Glomerular endothelial cell (primary cell): ENCODE measurements at places on chromosomes 4 and X. TPM values are rescaled to one million over a fixed set of nuclear protein-coding genes. Genes with fewer than 3 reads are reported as not detected.

DNA sequence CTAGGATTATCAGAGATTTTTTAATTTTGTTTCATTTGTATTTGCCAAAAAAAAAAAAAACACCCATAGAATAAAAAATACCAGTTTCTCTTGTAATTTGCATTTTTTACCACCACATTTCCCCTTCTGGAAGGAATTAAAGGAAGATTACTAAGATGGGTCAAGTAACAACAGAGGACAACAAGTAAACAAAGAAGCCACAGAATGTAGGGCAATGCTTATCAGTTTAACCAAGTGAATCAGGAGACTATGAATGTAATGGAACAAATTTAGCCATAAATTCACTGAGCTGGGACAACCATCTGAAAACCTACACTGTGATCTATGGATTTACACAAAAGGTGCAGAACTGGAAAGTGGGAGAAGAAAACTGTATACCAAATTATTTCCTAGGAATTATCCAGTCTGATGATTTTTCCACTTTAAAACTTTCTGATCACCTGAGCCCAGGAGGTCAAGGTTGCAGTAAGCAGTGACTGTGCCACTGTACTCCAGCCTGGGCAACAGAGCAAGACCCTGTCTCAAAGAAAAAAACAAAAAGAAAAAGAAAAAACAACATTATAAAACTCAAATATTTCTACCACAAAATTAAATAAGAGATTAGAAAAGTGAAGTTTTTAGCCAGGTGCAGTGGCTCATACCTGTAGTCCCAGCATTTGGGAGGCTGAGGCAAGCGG lies 32.4 kb downstream of the LRBA start:
- no peak for DNase-seq

- DNase-seq, result no peak
Measured at GRCh38 chrX:120380699-120381098, 18.8 kb downstream of the ATP1B4 start.

GRCh38 chr4:63556332-63556731 lies 852.9 kb downstream of the TECRL start:
- DNase-seq, result no peak

DNA sequence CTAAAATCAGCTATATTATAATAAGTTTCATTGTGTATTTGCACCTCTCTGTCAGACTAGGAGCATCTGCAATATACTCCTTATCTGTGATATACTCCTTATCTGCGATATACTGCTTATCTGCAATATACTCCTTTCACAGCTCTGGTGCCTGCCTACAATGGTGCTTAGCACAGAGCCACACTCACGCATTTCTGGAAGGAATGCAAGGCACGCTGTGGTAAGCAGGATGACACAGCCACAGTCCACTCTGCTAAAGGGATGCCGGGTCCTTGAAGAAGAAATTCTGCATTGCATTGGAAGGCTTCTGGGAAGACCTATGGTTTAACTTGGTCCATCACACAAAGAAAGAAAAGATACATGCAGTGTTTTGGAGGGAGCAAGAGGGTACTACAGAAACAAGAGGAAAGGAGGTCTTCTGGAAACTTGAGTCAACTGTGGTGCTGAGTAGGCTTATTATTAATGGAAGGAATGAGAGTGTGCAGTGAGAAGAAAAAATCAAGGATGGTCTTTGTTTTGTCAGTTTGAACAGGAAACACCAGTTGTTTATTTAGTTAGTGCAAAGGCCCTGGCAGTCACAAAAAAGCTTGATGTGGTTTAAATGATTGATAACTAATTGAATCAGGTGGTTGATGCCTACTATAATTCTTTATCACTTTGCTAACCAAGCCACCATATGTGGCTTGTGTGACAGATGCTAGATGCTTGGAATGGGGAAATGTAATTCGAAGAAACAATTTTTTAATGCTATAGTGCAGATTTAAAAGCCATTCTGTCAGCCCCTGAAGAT lies 342.3 kb downstream of the GRXCR1 start:
- DNase-seq, result no peak

DNA sequence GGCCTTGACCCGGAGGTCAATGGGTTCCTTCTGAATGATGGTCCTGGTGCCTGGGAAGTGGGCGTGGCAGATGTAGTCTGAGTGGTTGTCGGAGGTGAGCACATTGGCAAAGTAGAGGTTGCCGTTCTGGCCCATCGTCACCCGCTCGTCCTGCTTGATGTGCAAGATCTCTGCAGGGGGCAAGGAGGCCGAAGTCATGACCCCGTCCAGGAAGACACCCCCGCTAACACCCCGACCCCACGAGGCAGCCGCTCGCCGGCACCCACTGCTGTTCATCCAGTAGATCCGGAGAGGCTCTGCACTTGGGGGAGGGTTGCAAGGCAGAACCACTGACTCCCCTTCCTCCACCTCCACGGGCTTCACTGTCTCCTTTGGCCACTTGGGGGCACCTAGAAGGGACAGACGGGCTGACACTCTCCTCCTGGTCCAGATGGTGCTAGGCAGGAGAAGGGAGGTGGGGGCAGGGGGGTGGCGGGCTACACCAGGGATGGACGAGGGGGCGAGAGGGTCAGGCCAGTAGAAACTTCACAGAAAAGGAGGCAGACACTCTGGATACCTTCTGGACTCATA lies 15.1 kb downstream of the L1CAM start:
- no peak for DNase-seq

- no peak for DNase-seq
Measured at GRCh38 chrX:109874548-109874947, 128.4 kb upstream of the TMEM164 start.

GRCh38 chr4:181264893-181265292 lies 978.3 kb upstream of the TENM3 start:
- DNase-seq, result no peak

- no peak for DNase-seq
Measured at GRCh38 chrX:64097891-64098290, 107.6 kb downstream of the AMER1 start.

DNA sequence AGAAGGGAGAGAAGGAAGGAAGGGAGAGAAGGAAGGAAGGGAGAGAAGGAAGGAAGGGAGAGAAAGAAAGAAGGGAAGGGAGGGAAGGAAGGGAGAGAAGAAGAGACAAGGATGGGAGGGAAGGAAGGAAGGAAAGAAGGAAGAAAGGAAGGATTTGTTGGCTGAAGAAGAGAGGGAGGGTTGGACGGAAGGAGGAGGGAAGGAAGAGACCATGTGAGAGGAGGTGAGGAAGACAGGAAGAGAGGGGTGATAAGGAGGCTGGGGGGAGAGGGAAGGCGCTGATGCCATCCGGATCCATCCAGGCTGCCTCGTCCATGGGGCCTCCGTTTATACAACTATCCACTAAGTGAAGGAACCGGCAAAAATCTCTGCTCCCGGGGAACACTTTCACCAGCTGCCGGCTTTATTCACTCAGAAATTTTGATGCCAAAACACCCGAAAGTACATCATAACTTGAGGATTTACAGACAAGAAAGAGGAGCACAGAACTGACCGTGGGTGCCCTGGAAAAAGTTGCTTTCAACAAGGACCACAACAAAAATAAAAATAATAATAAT lies 14.9 kb downstream of the DHRSX start:
- no peak for DNase-seq

- no peak for DNase-seq
Measured at GRCh38 chrX:133542476-133542875, 127.2 kb upstream of the GPC4 start.

GRCh38 chr4:141009931-141010330 lies 123.3 kb downstream of the RNF150 start:
- DNase-seq, result no peak

GRCh38 chr4:142696334-142697122 lies 149.6 kb downstream of the INPP4B start:
- DNase-seq, result no peak

GRCh38 chrX:18983666-18984380 lies at the start of gene PHKA2:
TSS of gene PHKA2 (minus strand) at chrX:18984114. CDS start at chrX:18983932, 182 bp downstream.
- DNase-seq, result no peak

DNA sequence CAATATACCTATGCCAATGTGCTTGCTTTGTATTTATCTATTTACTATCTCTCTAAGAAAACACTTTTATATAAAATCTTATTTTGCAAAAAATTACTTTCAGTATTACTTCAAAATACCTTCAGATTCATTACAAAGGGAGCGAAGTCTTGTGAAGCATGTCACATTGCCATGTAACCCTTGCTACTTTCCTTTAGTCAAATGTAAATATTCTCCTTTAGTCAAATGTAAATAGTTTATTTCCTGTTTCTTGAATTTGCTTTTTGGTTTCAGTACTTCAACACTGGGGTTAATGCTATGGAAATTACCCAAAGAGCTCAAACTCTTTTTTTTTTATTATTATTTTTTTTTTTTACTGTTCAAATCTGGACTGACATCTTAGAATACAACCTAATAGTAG lies 383.3 kb downstream of the GRXCR1 start:
- no peak for DNase-seq

- no peak for DNase-seq
Measured at GRCh38 chr4:76637712-76638361, 202.8 kb downstream of the SHROOM3 start.

- DNase-seq, result no peak
Measured at GRCh38 chrX:107834275-107835201, 8.9 kb downstream of the MID2 start.

GRCh38 chr4:8096690-8097061 lies 61.9 kb downstream of the ABLIM2 start:
- no peak for DNase-seq

- DNase-seq, result no peak
Measured at GRCh38 chr4:179836179-179837075, 2394.2 kb upstream of the AGA start.

- no peak for DNase-seq
Measured at GRCh38 chrX:1449823-1450149, 2.9 kb downstream of the ASMTL start.

DNA sequence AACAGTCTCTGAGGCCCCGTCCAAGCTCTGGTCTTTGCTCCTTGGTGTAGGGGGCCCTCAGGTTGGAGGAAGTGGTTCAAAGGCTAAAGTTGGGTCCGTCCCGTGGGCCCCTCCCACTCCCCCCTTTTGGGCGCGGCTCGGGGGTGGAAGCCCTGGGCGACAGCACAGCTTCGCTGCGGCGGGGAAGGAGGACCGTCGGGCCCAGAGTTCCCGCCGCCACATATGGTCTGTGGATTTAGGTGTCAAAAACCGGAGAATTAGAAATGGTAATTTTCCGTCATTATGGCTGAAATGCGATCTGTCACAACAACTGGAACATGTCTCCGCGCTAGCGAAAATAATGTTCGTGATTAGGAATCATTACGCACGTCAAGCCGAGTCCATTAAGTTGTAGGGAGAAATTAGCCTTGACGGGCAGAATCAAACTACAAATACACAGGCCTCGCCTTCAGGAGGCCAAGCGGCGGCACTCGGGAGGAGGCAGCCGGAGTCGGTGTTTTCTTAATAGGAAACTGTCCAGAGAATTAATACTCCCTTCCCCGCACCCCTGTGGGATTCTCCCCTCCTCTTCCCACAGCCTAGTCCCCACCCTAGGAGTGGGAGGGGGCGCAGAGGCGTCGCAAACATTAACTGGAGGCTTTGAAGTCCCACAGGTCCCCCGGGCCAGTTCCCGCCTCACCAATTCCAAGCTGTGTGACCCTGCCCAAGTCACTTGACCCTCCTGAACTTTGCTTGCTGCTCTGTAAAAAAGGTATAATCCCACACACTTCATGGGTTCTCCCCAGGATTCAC lies 15.0 kb downstream of the NKX3-2 start:
- no peak for DNase-seq

DNA sequence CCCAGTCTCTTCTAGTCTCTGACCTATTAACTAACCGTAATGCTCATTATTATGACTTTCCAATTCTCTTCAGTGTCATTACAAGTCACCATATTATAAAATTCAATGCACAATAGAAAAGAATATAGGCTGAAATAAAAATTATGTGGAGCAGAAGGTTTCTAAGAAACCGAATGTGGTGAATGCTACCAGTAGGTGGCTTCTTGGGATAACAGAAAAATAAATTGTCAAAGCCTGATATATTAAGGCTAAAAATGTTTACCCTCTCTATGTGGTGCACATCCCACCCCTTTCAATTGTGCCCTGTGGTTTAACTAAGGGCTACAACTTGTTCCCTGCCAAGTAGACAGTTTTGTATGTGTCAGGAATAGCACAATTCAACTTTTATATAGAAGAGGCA lies 624.6 kb upstream of the TECRL start:
- DNase-seq, result no peak

DNA sequence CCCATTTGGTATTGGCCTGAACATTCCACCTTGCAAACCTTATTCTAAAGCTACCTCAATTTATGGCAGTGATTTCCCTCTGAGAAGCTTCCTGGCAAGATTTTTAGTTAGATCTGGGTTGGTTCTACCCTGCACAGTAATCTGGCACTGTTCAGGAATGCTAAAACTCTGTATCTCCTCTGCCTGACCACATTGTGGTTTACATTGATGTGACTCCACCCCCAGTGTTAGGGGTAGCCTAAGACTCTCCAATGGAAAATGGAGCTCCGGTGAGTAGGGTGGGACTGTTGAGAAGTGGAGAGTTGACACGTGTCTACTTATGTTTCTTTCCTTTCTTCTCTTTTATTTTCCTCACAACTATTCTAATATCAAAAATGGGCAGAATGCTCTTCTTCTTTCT lies 45.4 kb downstream of the BMPR1B start:
- DNase-seq, result no peak

GRCh38 chr4:112102875-112103370 lies 42.3 kb upstream of the FAM241A start:
- no peak for DNase-seq

DNA sequence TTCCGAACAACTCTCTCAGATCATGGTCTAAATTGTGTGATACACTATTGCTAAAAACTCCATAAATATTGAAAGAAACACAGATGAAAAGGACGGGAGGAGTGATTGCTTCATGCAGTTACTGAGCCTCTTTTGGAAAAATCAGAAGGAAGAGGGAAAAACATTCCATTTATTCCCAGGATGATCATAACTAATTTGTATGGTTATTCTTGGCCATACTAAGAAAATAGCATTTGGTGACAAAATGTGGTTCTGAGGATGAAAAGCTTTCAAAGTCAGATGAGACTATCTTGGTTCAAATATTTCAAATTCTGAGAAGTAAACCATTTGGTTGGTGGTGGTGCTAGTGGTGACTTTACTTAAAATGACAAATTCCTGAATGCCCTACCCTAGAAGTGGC lies 305.4 kb upstream of the LDB2 start:
- DNase-seq, result no peak

The GAGE12J gene
- not detected in 2 replicates for total RNA-seq

The TRAM1L1 gene
- 1.4 and 3.7 TPM in 2 replicates for total RNA-seq

The MPP1 gene
- total RNA-seq, result 32.9 and 39.2 TPM in 2 replicates

The AADAT gene
- 2.2 and 9.7 TPM in 2 replicates for total RNA-seq

The ARSJ gene
- total RNA-seq, result 64.8 and 66.1 TPM in 2 replicates

The ADAM29 gene
- not detected in 2 replicates for total RNA-seq

The ASB5 gene
- not detected in 2 replicates for total RNA-seq

The CXCL11 gene
- total RNA-seq, result 1.0 and 6.4 TPM in 2 replicates

The RASSF6 gene
- 0.24 TPM in 1 of 2 replicates, not detected in the other for total RNA-seq

The CT45A10 gene
- not detected in 2 replicates for total RNA-seq

The PLXNB3 gene
- 25.6 and 37.6 TPM in 2 replicates for total RNA-seq

The BTC gene
- total RNA-seq, result 0.12 and 0.39 TPM in 2 replicates
